ENCODE measurements at places on chromosomes 1 and 21.
A peak's percentile ranks its signal among the peaks of the same experiment; 100 is the strongest.

GRCh38 chr21:32367158-32367557 lies 25.7 kb downstream of the URB1 start:
- DNase-seq: no peak

DNA sequence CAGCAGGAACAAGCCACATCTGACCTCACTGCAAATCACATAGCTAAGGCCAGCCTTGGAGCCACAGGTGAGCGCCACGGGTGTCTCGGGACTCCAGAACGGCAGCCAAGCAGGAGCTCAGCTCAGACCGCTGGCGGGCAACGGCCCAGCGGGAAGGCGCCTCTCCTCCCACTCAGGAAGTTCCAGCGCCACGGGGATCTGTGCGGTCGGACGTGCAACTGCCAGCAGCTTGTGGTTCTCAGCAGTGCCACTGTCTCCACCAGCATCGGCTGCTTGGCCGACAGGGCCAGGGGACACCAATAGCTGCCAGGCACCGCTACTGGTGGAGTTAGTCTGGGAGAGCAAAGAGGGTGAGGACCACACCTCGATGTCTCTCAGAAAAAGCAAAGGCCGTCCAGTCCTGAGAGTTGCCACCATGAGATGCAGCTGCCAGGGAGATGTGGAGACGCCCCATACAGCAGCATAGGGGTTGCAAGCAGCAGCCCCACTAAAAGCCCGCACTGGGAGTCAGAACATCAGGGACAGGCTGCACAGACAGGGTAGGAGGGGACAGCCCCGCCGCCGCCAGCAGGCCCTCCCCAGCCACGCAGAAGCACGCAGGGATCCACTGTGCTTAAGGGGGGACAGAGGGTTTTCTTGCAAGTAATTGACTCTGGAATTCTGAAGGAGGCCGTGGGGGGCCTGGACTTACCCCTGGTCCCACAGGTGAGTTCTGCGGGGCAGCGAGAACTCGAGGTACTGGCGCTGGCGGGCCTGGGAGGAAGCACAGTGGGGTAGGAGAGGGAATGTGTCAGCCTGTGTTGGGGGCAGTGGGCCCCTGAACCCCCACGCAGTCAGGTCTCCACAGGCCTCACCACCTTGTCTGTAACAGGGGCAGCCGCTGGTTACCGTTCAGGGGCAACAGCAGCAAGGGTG lies 83.5 kb downstream of the NPHP4 start:
- DNase-seq: no peak

DNA sequence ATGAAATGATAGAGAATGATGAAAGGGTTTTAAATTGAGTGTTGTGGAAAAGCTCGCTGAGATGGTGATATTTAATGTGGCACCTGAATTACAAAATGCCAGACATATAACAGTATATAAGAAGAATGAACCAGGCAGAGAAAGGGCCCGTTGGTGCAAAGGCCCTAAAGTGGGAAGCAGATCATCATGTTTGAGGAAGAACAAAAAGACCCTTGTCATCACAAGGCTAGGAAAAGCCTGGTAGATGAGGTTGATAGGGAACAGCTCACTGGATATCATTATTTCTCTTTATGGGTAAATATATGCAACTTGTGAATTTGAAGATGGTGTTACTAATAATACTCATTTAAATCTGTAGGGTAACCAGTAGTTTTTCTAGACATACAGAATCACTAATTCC lies 11.0 kb downstream of the RAP1A start:
- no peak for DNase-seq

DNA sequence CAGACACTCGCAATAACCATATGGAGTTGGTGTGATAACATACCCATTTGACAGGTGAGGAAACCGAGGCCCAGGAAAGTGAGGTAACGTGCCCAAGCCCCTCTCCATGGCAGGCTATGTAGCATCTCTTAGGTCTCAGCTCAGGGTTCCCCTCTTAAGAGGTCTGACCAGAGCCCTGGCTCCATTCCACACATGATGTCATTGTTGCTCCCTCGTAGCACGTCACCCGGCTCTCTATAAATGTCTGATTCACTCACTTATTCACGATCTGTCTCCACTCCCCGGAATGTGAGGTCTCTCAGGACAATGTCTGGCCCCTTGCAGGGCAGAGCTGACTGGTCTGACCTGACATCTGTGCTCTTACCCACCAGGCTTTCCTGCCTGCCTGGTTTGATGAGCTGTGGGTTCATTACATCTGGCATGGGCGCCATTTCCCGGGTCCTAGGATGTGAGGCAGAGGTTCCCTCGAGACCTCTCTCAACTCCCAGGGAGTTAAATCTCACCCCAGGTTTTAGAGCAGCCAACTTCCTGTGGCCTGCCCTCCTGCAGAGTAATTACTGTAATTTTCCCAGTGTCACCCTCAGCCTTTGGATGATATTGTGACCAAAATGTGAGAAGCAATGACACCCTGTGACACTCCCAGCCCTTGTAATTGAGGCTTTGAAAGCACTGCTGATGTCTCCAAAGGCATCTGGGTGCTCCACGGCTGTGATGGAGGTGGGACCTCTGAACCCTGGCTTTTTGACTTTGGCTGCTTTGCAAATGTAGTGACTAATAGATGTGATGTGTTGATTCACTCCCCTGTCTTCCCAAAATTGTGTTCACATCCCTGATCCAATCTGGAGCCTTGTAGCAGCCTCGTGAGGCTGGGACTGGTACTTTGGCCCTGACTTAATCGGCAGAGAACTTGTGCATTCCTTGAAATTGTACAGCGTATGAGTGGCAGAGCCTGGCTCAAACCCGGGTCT lies 10.6 kb downstream of the ACTL8 start:
- DNase-seq: peak; percentile 94

GRCh38 chr21:27805696-27806095 lies 838.8 kb upstream of the ADAMTS5 start:
- no peak for DNase-seq

- DNase-seq: peak; percentile 6
These were observed 53.8 kb upstream of the HPDL start for GRCh38 chr1:45272913-45273371.

Measured in kidney tubule cell (primary cell).